ENCODE measurements at places on chromosomes 2 and 18.

GRCh38 chr2:85710687-85711577 is 16.8 kb downstream of the GNLY start:
- DNase-seq = no peak

DNA sequence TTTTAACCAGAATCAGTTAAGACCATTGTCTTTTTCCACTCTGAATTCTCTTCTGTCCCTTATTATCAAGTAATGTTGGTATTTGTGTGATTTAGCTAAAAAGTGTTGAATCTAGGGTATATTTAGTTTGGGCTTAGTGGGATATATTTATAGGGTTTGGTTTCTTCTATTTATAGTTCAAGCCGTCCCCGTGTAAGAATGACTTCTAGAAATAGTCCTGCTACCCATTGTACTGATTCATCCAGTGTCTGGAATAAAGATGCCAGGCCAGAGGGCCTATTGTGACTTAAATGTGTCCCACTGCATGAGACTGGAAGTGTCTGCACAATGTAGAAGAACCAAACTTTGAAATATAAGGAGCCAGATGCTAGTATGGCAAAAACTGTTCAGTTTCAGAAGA is 364.8 kb downstream of the TNS1 start:
- no peak for DNase-seq

DNA sequence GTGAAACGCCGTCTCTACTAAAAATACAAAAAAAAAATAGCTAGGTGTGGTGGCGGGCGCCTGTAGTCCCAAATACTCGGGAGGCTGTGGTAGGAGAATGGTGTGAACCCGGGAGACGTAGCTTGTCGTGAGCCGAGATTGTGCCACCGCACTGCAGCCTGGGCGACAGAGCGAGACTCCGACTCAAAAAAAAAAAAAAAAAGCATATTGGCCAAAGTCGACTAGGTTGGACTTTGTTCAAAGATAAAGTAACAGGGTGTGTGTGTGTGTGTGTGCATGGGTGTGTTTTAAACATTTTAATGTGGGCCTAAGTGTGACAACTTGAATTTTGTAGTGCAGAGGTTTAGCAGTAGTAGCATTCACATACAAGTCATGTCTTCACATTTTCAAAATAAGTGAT is 11.7 kb downstream of the GEMIN6 start:
- DNase-seq = no peak

- DNase-seq = no peak
These were observed 135.5 kb upstream of the CXCR4 start for GRCh38 chr2:136253288-136254004.

- no peak for DNase-seq
These were observed 1.4 kb downstream of the IL37 start for GRCh38 chr2:112912403-112912802.

GRCh38 chr2:237045449-237045848 is 40.2 kb upstream of the COPS8 start:
- DNase-seq = no peak

DNA sequence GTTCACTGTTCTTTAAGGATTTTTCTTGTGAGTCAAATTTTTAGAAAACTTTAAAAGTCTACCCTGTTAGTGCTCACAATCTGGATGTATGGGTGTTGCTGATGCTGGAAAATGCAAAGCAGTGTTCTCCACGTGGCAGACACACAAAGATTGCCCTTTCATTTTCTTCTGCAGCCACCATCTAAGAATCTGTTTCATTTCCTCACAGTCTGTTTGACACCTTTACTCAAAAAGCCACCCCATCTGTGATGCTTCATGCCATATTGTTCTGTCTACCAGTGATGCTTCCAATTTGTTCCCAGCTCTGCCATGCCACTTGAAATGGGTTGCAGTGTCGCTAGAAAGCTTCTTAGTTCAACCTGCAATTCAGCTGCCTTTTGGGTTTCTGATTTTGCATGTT is 464.2 kb upstream of the UBE2E3 start:
- no peak for DNase-seq

DNA sequence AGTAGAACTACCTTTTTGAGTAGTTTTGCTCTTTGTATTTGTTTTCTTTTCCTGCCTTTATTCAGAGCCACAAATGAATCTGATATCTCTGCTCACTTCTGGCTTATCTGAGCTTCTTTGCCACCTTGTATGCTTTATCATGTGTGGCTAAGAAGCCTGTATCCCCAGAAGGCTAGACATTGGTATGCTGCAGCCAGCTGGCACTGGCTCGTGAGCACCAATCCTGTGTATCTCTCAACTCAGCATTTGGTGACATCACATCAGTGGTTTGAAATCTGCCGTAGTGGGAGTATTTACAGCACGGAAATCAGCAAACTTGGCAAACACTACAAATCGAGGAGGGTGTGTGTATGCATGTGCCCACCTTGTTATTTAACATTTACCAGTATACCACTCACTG is 183.7 kb upstream of the LHCGR start:
- no peak for DNase-seq

DNA sequence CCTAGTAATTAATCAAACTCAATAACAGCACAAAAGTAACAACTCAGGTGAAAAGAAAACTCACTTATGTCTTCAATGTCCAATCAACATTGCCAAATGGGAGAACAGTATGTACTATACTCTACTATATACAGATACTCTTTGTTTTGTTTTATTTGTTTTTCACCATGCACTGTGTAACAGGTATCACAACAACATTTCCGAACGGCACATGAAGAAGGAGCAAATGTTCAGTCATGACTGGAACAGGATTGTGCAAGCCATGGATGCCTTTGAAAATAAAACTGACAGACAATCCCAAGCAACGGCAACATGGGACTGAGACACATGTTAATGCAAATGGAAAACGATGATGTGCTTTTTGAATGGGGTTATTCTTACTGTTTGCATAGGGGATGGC is 334.9 kb upstream of the THUMPD2 start:
- no peak for DNase-seq

DNA sequence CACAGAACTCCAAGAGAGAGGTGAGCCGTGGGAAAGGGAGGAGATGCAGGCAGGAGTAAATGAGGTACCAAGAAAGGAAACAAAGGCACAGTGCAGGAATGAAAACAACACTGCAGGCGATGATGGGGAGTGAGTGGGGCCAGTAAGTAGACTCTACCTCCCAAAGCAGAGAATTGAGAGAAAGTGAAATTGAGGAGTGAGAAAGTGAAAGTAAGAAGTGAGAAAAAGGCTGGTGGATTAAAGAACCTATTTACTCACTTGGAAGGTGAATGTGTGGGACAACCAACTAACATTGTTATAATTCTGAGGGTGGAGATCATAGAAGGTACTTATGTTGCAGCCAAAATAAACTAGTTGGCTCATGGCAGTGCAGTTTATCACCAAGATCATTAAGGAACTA is 193.1 kb upstream of the TMEM200C start:
- DNase-seq = no peak

DNA sequence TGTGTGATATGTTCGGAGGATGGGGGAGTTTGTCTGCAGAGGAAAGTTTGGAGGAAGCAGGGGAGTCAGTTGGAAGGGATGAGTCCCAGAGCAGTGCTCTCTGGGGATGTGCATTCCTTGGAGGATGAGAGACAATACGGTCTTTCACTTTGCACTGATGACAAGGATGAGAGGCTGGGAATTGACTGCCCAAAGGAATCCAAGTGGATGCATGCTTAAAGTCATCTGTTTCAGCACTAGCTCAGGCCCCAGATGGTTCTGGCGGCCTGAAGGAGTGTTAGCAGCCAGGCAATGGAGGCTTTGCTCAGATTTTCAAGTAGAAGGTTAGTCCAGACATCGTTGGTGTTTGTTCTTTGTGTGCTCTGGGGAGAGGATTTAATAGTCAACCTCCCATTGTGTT is 100.2 kb downstream of the CRIM1 start:
- DNase-seq = no peak

DNA sequence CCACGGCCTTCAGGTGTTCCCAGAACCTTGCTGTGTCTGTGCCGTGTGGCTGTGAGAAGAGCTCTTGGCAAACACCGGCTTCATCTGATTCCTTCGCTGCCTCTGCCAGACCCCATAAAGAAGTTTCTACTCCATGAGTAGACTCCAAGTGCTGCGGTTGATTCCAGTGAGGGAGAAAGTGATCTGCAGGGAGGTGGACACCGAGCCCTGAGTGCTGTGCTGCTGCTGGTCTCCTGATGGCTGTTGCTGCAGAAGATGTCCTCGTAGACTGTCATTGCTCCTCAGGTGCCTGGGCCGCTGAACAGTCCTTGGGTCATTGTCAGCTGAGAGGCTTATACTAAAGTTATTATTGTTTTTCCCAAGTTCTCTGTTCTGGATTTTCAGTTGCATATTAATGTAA is 19.6 kb downstream of the ASB1 start:
- DNase-seq = no peak

DNA sequence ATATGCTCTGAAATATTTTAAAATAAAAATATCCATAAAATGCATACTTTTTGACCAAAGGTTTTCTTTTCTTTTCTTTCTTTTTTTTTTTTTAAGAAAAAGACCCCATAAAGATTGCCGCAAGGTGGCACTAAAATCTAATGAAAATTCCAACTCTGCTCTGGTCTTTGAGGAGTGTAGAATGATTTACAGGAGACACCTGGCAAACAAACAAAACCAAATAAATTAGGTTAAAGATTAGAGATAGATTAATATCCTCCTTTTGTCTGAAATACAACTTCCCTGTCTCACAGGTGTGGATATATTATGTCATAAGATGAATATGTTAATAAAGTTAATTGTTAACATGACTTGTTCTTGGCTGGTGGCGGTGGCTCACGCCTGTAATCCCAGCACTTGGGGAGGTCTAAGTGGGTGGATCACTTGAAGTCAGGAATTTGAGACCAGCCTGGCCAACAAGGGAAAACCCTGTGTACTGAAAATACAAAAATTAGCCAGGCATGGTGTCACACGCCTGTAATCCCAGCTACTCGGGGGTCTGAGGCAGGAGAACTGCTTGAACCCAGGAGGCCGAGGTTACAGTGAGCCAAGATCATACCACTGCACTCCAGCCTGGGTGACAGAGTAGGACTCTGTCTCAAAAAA is 3.5 kb upstream of the RHOB start:
- no peak for DNase-seq

DNA sequence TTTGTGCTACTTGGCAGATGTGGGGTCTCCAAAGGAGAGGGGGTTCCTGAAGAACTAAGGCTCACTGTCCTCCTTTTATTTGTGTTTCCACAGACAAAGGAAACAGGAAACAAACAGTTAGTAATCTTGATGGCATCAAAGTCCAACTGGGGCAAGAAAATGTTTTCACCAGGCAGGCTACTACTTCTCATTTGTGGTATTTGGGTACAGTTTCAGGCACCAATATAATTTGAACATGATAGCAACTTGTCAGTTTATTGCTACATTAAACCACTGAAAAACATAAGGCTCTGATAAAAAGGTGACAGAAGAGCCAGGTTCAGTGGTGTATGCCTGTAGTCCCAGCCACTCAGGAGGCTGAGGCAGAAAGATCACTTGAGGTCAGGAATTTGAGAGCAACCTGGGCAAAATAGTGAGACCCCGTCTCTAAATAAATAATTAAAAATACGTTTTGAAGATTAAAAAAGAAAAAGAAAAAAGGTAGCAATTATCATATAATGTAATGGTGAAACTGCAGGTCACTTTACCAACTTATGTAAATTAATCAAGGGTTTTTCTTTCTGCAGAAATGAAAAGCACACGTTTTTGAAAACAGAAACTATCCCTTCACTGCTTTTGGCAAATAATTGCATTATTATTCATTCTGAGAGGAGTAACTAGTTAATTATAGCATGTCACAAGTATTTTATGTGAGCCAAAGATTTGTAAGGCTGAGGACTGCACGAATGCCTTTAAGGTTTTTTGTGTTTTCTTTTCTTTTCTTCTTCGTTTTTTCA is 157.5 kb upstream of the CAVIN2 start:
- no peak for DNase-seq

DNA sequence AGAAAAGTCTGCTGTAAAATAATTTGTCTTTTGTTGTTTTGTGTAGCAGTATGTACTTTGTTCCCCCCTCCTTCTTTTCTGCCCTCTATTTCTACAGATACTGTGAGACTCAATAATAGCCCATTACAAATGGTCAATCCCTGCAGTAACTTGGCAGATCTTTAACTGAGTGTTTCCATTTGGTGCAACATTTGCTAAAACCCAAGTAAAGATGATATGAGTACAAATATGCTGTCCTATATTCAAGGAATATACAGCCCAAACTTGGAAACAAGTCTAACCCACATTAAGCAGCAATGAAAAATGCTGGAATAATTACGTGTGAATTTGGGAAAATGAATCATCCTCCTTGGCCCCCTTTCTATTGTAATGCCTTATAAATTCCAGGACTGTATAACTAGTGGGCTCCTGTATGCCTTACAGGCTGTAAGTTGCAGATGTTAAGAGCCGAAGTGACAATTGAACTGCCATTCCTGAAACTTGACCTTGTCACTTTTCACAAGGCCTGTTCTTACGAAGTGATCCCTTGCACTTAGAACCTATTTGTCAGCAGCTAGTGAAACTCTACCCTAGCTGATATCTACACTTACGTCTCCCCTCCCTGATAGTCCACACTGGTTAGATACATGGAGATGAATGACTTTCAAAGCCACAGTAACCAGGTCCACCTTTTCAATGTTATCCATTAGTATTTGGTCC is 104.9 kb downstream of the IRS1 start:
- no peak for DNase-seq

DNA sequence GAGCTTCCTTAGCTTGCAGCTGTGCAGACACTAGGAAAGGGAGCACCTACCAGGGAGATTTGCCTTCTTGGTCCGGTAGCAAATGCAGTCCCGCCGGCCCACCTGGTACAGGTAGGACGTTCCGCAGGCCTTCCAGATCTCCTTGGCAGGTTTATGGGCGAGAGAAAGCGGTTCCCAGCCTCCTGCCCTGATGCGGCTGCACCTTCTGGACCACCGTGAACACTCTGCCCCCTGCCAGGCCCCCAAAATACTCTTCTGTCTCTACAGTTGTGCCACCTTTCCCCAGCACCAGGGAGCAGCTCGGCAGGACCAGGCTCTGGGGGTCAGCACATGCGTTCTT is 67.4 kb downstream of the HNRNPLL start:
- DNase-seq = no peak

DNA sequence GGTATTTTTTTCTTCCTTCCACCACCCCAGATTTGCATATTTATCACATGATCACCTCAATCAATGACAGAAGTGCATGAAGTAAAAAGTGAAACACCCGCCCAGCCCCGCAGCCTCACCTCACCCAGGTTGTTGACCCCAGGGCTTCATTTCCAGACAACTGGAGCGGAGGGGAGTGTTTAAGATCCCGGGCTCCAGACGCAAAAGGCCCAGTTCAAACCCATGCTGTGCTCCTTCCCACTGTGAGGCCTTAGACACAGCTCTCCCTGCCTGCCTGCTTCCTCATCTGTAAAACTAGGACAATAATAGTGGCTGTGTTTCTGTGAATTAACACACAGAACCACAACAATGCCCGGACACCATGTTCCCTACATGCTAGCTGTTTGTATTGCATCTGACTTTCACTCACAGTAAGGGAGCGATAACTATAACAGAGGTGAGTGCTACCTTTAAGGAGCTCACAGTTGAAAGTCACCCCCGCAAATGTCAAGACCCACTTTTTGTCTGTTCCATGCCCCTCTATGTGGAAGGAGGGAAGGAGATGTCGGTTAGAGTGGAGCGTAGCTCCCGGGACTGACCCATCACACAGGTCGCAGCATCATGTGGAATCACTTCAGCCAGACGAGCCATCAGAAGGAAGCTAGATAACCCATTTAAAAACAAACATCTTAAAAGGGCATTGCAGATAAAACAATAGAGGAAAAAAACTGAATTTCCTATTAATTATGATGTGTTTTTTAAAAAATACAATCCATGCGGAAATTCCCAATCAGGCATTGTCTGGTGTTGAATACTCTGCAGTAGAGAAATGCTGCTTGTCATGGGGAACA is 77.5 kb upstream of the DAPL1 start:
- DNase-seq = no peak

- no peak for DNase-seq
These were observed 115.7 kb upstream of the OSR1 start for GRCh38 chr2:19474128-19474527.

GRCh38 chr2:188675391-188676009 is 298.7 kb upstream of the COL3A1 start:
- no peak for DNase-seq

All from stimulated activated CD8-positive, alpha-beta memory T cell treated with anti-CD3 and anti-CD28 coated beads, Interleukin-15, amount 100 ng/mL, for 24 hours (primary cell).